ENCODE measurements at places on chromosomes 3 and 15.

DNA sequence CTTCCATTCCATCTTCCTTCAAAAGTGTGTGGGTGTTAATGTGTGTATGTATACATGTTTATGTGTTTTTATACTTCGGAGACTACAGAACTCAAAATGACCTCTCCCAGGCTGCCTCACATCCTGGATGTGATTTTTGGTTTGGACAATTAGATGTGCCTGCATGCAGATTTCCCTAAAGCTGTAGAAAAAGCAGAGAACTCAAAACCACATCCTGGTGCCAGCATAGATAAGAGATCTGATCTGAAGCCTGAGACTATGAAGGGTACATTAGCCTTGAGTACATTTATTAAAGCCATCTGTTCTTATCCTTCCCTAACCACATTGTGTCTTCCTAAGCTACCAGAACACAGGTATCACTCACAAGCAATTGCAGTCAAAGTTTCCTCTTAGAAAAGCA, 319.4 kb upstream of the RASGRP1 start:
- DNase-seq = no peak

DNA sequence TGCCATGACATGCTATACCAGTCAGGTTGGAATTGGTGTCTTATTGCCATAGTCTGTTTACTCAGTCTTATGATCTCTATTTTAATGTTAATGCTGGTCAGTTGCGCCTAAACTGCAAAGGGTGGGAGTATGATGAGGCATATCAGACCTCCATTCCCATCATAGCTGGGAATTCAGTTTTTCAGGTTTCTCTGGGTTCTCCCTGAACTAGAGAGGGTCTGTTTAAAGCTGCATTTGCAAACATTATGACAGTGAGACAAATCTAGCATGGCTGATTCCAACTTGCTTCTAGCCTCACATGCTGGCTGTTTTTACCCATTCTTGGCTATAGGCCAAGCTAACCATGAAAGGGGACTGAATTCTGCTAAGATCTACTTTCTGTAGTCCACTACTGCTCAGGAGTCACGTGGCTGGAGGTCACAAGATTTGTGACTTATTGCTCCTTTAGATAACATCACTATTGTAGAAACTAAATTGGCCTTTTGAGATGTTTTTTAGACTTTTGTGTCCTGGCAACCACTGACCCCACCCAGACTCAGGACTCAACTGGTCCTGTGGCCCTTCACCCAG, 96.5 kb downstream of the TGFBR2 start:
- no peak for DNase-seq

- no peak for DNase-seq
Measured at GRCh38 chr3:15794303-15794771, 3.4 kb downstream of the ANKRD28 start.

GRCh38 chr3:56829533-56829932, 27.8 kb upstream of the ARHGEF3 start:
- DNase-seq = no peak

- no peak for DNase-seq
Measured at GRCh38 chr3:51819709-51820406, 40.8 kb upstream of the IQCF6 start.

GRCh38 chr15:33742800-33743199, 225.5 kb upstream of the CHRM5 start:
- no peak for DNase-seq

DNA sequence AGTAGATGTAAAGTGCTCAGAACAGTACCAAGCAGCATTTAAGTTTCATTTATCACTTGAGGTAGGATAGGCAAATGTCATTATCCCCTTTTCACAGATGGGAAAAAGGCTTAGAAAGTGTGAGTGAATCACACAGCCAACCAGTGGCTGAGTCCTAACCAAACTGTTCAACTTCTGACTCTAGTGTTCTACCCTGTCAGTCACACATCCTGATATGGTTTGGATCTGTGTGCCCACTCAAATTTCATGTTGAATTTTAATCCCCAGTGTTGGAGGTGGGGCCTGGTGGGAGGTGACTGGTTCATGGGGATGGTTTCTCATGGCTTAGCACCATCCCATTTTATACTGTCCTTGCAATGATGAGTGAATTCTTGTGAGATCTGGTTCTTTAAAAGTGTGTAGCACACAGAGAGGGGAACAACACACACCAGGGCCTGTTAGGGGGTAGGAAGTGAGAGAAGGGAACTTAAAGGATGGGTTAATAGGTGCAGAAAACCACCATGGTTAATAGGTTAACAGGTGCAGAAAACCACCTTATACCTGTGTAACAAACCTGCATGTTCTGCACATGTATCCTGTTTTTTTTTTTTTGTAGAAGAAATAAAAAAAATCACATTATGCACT, 304.7 kb downstream of the SUCLG2 start:
- no peak for DNase-seq

DNA sequence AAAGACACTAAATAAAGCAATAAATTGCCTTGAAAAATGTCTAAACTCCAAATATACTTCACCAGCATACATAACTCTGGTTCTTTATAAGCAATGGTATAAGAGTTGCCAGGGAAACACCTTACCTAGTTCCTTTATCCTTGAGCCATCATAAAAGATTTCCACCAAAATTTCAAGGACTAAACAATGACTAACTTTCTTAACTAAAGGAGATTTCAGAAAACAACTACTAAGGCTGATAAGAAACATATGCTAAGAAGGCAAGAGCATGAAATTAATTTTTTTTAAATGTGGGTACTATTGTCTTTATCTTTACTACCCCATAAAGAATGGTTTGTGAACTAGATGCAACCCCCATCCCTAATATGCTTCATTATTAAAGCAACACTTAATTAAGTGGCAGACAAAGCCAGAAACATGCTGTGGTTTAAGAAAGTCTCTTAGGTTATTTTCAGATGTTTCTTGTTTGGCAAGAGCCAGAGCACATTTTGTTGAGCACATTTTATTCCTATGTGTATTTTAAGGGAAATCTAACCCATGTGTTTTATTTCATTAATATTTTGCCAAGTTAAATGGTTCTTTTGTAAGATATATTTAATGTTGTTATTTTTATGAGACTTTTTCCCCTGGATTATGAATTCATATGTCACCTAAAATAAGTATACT, 17.4 kb upstream of the VEPH1 start:
- DNase-seq = no peak

GRCh38 chr3:106824856-106825255, 552.4 kb upstream of the CCDC54 start:
- DNase-seq = no peak

GRCh38 chr3:187000711-187001151, 70.4 kb downstream of the ST6GAL1 start:
- DNase-seq = no peak

GRCh38 chr3:189040656-189041335, 131.0 kb upstream of the TPRG1 start:
- DNase-seq = no peak

- no peak for DNase-seq
Measured at GRCh38 chr15:50426428-50426827, 2.2 kb downstream of the USP8 start.

DNA sequence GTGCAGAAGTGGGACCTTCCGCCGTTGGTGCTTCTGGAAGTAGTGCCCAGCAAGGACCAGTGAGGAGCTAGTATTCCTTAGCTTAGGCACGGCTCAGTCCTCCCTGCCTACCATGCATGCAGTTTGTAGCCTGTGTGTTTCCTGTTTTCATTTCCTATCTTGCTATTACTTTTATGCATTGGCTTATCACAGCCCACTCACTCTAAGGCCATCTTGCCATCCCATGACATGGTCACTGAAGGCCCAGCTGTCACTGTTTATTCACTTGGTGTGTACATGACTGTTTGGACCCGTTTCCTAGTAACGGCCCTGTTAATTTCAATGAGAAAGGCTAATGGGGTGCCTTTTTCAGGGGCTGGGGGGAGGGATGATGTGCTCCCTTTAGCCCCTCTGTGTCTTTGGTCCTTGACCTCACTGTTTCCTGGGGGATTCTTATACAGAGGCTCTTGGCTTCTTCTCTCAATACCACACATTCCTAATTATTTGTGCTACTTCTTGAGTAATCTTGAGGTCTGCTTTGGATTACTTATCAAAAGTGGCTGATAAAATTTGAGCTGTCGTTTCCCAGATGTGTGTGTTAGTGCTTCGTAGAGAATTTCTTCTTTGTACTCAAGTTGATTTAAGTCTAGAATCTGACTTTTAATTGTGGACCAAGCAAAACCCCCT, 24.5 kb upstream of the TRAK1 start:
- DNase-seq = no peak

GRCh38 chr15:90762109-90762508, 45.0 kb downstream of the BLM start:
- DNase-seq = no peak

DNA sequence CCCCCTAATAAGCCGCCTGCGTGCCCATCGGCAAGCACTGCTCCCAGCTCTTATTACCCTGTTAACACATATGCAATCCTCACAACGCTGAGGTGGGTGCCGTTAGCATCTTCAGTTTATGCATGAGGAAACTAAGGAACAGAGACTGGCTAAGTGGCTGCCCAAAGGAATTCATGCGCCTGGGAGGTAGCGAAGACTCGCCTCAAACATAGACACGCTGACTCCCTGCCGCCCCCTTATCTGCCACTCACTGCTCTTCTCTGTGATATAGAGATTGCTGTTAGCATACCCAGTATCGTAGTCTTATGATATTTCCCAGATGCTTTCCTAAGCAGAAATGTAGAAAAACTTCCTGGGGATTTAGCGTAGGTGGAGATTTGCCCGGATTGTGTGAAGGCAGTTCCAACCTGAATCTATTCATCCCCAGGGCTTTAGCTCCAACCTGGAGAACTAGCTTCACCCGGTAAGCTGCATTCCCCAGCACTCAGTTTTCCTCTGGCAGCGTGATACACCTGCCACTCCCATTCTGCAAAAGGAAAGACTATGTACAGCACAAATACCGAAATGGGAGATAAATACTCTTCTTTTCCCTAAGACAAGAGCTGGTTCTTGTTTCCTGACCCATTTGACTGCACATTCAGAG, 23.7 kb upstream of the CD47 start:
- DNase-seq = no peak

- no peak for DNase-seq
Measured at GRCh38 chr3:105214590-105214989, 152.1 kb upstream of the ALCAM start.

DNA sequence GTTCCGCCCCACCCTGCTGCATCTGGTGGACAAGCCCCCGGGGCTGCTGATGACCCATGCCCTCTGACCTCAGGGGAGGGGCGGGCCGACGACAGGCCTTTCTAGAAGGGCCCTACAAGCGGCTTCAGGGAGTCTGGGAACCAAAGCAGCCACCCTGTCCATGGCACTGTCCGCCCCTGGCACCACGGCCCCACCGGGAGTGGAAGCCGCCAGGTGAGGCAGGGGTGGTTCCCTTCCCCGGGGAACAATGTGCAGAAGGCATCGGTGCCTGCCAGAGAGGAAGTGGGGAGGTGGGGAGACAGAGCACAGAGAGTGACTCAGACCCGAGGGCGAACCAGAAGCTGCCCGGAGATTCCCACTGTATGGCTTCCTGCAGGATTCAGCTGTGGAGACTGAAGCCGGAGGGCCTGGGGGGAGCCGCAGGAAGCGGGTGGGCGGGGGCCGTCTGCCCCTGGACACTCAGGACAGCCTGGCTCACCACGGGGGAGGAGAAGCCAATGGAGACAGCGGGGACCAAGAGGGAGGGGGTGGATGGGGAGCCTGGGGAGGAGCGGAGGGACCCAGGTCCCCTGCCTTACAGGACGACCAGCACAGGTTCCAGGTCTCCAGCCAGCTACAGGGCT, 134.0 kb downstream of the TPRA1 start:
- DNase-seq = no peak

- no peak for DNase-seq
Measured at GRCh38 chr3:177221744-177222143, 24.5 kb upstream of the TBL1XR1 start.

GRCh38 chr3:184186184-184186901, at the start of gene ABCF3:
Gene ABCF3, plus strand, starts transcription at chr3:184186199. Its CDS starts 9 bp downstream, at chr3:184186208.
- no peak for DNase-seq

- DNase-seq = no peak
Measured at GRCh38 chr3:141128126-141128777, 77.1 kb downstream of the SPSB4 start.

GRCh38 chr3:152724270-152724669, 110.7 kb upstream of the P2RY1 start:
- DNase-seq = no peak

- no peak for DNase-seq
Measured at GRCh38 chr15:93920204-93920603, 311.2 kb upstream of the MCTP2 start.

DNA sequence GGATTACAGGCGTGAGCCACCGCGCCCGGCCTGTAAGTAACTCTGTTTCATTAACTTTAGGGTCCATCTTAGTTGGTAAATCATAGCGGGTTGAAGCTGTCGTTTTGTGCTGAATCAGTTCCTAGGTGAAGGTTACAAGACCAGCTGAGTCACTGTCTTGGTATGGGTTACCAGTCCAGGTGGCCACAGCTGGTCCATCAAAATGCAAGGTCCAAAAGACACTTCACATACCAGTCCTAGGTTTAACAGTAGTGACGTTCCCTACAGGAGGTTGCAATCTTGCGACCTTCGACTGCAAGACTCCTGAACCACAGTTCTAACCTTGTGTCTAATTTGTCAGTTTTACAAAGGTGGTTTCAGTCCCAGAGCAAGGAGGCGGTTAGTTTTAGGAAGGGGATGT, 160.1 kb upstream of the ATP10A start:
- DNase-seq = no peak

DNA sequence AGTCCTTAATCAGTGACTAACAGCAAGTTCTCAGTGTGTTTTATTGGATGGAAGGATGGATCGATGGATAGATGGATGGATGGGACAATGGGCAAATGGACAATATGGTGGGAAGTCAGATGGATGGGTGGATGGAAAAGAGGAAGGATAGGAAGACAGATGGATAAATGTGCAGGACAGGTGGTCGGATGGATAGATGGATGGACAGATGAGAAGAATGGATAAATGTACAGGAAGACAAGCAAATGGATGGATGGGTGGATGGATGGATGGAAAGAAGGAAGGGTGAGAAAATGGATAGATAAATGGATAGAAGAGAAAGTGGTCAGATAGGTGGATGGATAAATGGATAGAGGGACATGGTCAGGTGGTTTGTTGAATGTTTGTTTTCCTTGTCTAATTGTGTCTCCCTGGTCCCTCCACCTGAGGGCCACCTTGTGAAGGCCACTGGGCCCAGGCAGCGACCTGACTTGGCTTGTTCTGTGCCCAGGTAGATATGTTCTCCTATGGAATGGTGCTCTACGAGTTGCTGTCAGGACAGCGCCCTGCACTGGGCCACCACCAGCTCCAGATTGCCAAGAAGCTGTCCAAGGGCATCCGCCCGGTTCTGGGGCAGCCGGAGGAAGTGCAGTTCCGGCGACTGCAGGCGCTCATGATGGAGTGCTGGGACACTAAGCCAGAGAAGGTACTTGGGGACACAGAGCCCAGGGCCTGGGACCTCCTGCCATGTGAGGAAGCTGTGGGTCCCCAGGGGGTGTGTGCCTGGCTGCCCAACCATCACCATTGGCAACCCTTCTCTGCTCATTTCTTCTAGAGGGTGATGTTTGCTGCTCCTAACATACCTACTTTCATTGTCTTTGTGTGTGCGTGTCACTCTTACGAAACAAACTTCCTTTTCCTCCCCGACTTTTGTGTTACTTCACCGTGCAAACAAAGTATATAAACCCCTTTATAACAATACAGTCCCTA, 137.5 kb downstream of the LRRK1 start:
- DNase-seq = no peak

Data from activated naive CD4-positive, alpha-beta T cell (primary cell).